HEK293T (cell line): ENCODE measurements at places on chromosomes 2 and 18.
A peak's percentile ranks its signal among the peaks of the same experiment; 100 is the strongest.

- peak; percentile 27 for DNase-seq
Measured at GRCh38 chr18:77059294-77059916, 73.2 kb downstream of the MBP start.

DNA sequence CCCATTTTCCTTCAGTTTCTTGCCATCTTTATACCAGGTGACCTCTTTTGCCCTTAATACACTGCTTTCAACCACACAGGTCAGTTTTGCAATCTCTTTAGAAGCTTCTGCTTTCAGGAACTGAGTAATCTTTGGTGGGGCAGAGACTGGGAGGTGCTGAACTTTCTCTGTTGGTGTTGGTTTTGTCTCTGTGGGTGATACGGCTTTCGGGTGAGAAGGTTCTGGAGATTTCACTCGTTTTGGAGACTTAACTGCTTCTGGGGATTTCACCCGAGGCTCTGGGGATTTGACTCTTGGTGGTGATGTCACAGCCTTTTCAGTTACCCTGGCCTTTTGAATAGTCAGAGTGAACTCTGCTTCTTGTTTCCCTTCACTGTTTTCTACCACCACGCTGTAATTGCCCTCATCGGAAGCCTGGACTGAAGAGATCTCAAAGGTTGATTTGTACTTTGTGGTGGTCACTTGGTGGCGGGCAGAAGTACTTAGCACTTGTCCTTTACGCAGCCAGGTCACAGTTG is 50.4 kb downstream of the PLEKHA3 start:
- DNase-seq, result no peak

DNA sequence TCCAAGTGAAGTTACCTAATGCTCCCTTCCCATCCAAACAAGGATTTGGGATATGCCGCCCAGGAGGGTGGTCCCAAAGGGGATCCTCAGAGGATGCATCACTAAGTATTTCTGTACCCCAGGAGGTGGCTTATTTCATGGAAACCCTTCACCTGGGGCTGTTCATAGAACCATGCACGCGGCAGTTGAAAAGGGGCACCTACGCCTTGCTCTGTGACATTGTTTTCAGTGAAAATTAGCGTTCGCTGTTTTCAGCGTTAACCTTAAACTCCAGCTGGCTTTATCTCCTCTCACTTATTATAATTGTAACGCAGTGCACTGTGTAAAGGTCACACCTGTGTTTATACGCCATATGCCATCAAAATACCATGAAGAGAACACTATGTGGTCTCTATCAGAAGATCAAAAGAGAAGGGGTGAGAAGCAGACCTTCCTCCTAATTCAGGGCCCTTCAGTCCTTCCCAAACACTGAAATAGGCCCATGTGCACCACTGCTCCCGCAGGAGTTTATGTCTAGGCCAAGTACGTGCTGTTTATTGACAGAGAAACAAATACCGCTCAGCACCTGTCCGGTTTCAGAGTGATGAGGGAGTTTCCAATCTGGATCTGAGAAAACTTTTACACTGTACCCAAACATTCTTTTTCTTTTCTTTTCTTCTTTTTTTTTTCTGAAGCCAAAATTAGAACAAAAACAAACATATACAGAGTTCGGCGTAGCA is 162.1 kb downstream of the BCL2 start:
- DNase-seq, result no peak

DNA sequence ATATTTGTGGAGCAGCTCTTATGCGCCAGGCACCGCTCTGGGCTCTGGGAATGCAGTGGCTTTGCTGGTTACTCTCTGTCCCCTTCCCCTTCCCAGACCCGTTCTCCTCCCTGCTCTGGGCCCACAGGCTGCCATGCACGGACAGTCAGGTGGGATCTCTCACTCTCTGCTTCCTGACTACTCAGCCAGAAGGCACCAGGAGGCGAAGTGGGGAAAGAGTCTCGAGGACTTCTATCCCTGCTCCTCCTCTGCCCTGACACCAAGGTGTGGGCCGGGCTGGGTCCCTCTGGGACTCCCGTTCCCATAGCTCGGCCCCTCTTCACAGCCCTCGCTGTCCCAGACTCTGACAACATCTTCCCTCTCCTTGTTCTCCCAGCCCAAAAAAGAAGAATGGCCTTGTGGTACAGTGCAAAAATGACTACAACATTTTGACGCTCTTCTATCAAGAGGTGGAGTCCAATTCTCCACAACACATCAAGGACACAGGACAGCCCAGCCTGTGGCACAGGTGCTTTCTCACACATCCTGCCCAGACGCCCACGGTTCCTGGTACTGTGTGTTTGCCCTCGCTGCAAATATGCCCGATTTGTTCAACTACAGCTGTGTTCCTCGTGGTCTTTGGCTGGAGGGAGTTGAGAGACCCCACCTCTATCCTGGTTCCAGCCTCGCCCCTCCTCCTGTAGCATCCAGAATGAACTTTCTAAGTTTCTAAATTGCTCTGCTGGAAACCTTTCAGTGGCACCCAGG is 14.0 kb upstream of the DUSP2 start:
- no peak for DNase-seq

GRCh38 chr2:108492364-108492763 is 41.9 kb upstream of the LIMS1 start:
- no peak for DNase-seq

- DNase-seq, result no peak
Measured at GRCh38 chr2:104849618-104850141, 4.2 kb upstream of the POU3F3 start.

DNA sequence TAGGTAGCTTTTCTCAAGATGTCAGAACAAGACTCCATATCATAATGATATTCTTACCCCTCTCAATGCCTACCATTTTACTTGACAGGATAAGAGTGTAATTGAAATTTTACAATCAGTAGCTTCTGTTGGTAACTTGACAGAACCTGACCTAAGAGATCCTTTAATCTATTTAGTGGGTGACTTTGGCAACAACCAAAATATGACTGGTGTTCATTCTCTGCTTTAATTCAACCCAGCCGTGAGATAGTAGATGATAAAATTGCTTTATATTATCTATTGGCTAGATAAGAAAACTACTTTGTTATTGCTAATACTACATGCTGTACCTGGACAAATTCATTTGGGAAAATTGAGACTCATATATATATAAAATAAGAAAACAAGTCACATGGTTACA is 770.2 kb upstream of the NXPH2 start:
- DNase-seq, result no peak

- no peak for DNase-seq
Measured at GRCh38 chr2:237691029-237691907, 63.9 kb downstream of the LRRFIP1 start.

- no peak for DNase-seq
Measured at GRCh38 chr18:75898651-75899050, 471.1 kb upstream of the SMIM21 start.

GRCh38 chr18:79518683-79519128 is 123.0 kb downstream of the NFATC1 start:
- no peak for DNase-seq

DNA sequence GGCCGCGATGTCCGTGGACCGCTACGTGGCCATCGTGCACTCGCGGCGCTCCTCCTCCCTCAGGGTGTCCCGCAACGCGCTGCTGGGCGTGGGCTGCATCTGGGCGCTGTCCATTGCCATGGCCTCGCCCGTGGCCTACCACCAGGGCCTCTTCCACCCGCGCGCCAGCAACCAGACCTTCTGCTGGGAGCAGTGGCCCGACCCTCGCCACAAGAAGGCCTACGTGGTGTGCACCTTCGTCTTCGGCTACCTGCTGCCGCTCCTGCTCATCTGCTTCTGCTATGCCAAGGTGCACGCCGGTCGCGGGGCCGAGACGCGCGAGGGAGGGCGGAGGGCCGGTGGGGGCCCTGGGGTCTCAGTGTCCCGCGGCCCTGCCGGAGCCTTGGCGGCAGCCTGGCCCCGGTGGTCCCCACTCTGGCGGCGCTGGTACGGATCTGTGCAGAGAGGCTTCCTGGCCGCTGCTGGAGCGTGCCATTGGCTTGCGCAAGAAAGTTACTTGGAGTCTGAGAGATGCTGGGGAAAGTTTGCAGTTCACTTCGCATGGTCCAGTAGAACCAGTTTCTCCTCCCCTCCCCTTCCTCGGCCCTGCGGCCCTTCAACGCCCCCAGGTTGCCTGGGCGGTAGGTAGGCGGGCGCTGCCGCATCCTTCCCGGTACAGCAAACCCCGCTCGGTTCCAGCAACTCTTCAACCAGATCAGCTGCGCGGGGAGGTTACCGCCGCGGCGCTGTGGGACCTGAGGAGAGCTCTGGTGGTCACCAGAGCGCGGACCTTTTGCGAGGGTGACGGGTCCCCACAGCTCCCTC is 1.5 kb downstream of the GALR1 start:
- no peak for DNase-seq

- DNase-seq, result no peak
Measured at GRCh38 chr18:10571537-10571936, 45.7 kb downstream of the NAPG start.

DNA sequence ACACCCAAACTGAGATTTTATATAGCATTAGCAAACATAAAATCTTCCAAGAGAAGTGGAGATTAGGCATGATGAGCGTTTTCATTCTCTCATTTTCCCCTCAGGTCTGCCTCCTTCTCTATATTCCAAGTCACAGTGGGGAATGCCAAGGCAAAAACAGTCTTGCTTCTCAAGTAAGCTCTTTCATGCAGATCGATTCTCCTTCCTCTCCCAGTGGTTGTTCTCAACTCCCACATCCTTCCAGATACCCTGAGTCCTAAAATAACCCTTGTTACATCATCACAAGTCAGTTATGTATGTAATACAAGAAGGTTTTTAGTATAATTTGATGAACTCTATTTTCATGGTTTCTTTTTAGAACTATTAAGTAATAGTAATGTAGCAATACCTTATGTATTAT is 150.6 kb downstream of the TXNL1 start:
- DNase-seq, result no peak

DNA sequence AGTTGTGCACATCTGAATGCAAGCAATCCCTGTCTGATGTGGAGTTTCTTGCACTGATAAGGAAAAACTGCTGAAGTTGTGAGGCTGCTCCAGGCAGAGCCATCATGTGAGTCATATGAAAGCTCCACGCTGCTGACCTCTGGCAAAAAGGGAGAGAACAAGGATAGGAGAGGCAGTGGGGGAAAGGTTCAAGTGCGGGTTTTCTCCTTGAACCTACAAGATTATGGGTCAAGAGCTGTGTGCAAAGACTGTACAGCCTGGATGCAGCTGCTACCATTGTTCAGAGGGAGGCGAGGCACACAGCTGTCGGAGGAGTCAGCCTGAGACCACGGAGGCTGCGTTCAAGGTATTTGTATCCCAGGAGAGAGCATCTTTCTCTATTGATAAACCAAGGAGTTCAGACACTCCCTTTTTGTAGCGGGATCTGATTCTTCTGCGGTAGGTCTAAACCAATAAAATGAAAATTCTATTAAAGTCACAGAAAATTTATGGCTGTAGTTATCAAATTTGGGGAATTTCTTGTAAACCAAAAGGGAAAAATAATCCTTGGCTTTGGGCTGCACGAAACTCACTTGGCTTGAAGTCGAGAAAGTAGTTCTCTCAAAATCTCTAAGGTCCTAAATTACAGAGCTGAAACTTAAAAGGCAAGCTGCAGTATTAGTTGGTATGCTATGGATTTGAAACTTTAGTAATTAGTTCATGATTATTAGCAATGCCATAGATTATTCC is at the start of gene CDK15:
CDK15 (plus strand) TSS at position 96 of the 729 bp plus-strand sequence; CDS start at position 224, 128 bp downstream.
- peak; percentile 15 for DNase-seq

- DNase-seq, result no peak
Measured at GRCh38 chr18:42614619-42615293, 500.7 kb downstream of the RIT2 start.

DNA sequence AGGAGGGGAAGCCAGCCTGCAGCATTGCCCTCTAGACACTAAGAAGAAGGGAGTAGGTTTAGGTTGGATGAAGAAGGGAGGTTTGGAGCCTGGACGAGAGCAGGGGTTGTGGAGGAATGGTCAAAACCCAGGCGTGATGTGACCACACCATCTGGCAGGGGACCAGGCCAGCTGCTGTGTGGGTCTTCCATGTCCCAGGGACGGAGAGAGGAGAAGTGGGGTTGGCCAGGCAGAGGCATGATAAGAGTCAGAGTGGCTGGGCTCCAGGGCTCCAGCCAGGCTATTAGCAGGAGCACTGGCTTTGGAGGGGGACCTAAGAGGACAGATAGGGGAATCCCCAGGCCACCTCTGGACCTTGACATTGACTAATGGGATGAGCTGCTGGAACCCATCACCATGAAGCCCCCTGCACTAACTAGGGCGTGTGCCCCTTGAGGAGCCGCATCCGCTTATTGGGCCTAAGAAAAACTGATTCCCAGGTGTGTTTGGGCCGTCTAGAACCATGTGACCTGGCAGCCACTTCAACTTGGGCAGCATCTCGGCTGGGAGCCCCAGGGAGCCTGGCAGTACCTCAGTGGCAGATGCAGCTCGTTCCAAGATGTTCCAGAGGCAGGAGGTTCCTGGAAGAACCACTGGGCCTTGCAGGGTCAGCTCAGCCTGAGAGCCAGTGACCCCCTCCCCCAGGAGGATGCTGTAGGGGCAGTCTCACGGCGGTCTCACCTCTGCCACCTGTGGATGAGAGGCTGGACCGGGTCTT is 235.1 kb downstream of the AGAP1 start:
- no peak for DNase-seq

DNA sequence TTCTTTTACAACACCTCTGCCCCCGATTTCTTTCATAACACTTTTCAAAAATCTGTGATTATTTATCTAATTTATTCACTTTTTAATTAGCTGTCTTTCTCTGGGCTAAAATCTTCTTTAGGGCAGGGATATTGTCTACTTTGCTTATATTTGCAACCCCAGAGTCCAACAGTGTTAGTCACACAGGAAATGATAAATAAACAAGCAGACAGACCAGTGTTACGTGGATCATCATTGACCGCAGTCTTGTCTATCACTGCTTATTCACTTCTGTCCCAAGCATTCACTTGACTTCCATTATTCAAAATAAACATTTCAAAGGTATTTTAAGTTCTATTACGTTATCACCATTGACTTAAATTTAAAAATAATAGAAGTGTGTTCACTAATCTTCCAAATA is 237.6 kb upstream of the UBE2E3 start:
- no peak for DNase-seq

DNA sequence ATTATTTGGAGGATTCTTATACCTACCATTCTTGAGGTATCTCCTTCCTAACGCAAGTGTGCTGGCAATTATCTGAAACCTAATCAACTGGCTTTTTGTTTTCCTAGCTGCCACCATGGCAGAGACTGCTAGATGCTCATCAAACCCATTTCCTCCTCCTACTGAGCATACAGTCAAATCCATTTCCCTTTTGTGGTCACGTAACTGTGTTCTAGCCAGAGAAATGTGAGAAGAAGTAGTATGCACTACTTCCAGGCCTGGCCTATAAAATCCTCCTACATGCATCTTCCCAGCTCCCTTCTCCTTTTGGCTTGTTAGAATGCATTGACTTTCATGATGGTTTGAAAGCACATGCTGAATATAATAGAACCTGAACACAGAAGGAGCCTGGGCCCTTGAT is 494.1 kb upstream of the MEIS1 start:
- DNase-seq, result no peak

- no peak for DNase-seq
Measured at GRCh38 chr2:238996331-238997136, 148.6 kb downstream of the TWIST2 start.

GRCh38 chr2:181203412-181203811 is 223.0 kb downstream of the UBE2E3 start:
- no peak for DNase-seq

- DNase-seq, result no peak
Measured at GRCh38 chr2:227310756-227311110, 14.3 kb upstream of the MFF start.

GRCh38 chr18:46555213-46555612 is 101.8 kb downstream of the LOXHD1 start:
- DNase-seq, result no peak

- DNase-seq, result no peak
Measured at GRCh38 chr2:98102878-98103277, 15.9 kb downstream of the VWA3B start.
